Stomach (tissue), 19 donors: ENCODE measurements at places on chromosomes 16 and 17.

GRCh38 chr16:80006241-80007215 is 406.0 kb upstream of the MAF start:
- H3K4me3 ChIP-seq = no peak overlapping the region
- H3K36me3 ChIP-seq = no peaks in the 10 kb centered on the region
- no peaks in the 10 kb centered on the region for H3K27me3 ChIP-seq
- no peaks in the 10 kb centered on the region for H3K4me1 ChIP-seq

DNA sequence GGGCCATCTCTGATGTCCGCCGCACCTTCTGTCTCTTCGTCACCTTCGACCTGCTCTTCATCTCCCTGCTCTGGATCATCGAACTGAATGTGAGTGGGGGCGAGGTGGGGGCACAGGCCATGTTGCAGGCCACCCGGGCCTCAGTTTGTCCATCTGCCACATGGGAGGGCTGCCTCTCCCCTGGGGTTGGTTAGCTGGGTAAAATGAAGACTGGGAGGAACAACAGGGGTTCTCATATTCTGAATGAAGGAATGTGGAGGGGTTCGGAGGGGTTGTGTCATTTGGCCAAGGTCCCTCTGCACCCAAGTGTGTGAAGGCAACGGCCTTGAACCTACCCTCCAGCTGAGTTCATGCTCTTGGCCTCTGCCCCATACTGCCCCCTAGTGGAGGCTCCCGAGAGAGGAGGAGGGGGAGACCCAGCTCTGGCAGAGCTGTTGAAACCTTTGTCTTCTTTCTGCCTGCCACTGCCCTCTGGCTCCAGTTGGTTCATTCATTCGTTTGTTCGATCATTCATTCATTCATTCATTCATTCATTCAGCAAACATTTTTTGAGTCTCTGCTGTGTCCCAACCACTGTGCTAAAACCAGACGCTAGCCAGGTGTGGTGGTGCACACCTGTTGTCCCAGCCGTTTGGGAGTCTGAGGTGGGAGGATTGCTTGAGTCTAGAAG is 11.4 kb upstream of the TCAP start:
- no peak overlapping the region for H3K4me3 ChIP-seq
- peak; percentile 76 for DNase-seq
- peak overlapping the region; percentile 35 for H3K27ac ChIP-seq
- no peaks in the 10 kb centered on the region for H3K27me3 ChIP-seq
- peaks cover 18% of the 10 kb centered on the region for H3K4me1 ChIP-seq
- peaks cover 53% of the 10 kb centered on the region for H3K36me3 ChIP-seq

DNA sequence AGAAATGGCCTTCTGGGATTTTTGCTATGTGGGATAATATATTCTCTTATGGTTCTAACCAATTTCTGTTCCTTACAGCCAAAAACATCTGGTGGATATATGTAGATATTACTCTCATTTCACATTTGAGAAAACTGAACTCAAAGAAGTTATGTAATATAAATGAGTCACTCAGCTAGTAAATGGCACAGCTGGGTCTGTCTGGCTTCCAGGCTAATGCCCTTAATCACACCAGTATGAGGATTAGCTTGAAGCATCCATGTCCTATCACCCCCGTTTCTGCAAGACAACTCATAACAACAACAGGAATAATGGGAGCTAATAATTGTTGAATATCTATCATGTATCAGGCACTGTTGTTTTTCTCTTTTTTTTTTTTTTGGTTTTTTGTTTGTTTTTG is 34.4 kb upstream of the USP7 start:
- no peaks in the 10 kb centered on the region for H3K27me3 ChIP-seq
- no peaks in the 10 kb centered on the region for H3K36me3 ChIP-seq
- H3K4me1 ChIP-seq = no peaks in the 10 kb centered on the region
- DNase-seq = no peak
- no peak overlapping the region for H3K4me3 ChIP-seq

- H3K4me1 ChIP-seq = peaks cover 7% of the 10 kb centered on the region
- H3K27ac ChIP-seq = no peak overlapping the region
- H3K4me3 ChIP-seq = no peak overlapping the region
- H3K36me3 ChIP-seq = peaks cover 83% of the 10 kb centered on the region
- no peaks in the 10 kb centered on the region for H3K27me3 ChIP-seq
Measured at GRCh38 chr17:17888821-17889220, 52.0 kb upstream of the SREBF1 start.

GRCh38 chr16:53629151-53629550 is 74.5 kb downstream of the RPGRIP1L start:
- no peak overlapping the region for H3K4me3 ChIP-seq
- peaks cover 2% of the 10 kb centered on the region for H3K36me3 ChIP-seq
- no peaks in the 10 kb centered on the region for H3K27me3 ChIP-seq
- no peak for DNase-seq
- no peak overlapping the region for H3K27ac ChIP-seq
- no peaks in the 10 kb centered on the region for H3K4me1 ChIP-seq

- peak overlapping the region; percentile 99 for H3K4me3 ChIP-seq
- peaks cover 50% of the 10 kb centered on the region for H3K4me1 ChIP-seq
- peaks cover 6% of the 10 kb centered on the region for H3K36me3 ChIP-seq
- peak overlapping the region; percentile 99 for H3K27ac ChIP-seq
- DNase-seq = no peak
- H3K27me3 ChIP-seq = no peaks in the 10 kb centered on the region
Measured at GRCh38 chr17:4365628-4366326, 698 bp downstream of the UBE2G1 start.

DNA sequence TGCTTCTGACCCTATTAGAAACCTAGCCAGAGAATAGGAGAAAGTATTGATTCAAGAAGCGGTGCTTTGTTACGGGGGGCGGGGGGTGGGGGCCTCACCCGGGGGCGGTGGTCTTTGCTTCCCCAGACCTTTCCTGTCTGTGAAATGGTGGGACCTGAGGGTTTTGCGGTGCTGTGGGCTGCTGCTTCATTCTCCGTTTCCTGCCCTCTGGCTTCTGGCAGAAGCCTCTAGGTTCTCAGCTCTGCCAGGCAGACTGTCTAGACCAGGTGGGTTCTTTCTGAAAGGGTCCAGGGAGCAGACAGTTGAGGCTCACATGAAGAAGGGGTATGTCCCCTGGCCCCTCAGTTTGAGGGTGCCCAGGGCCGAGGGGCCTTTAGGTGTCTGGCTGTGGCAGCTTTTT is 14.0 kb downstream of the GSE1 start:
- no peaks in the 10 kb centered on the region for H3K27me3 ChIP-seq
- DNase-seq = no peak
- peaks cover 80% of the 10 kb centered on the region for H3K4me1 ChIP-seq
- H3K27ac ChIP-seq = no peak overlapping the region
- H3K4me3 ChIP-seq = no peak overlapping the region

DNA sequence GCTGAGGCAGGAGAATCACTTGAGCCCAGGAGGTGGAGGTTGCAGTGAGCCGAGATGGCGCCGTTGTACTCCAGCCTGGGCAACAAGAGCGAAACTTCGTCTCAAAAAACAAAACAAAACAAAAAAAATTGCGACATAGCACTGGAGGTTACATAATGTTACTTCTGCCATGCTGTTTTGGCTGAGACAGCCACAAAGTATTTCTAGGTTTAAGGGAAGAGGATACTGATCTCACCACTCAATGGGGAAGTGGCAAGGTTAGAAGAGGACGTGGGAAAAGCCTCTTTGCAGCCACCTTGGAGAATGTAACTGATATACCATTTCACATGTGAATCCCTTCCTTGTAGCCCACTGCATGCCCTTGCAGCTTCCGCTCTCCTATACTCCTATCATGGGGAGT is 131.2 kb upstream of the NLRP1 start:
- no peak for DNase-seq
- no peaks in the 10 kb centered on the region for H3K4me1 ChIP-seq
- H3K4me3 ChIP-seq = no peak overlapping the region
- H3K27ac ChIP-seq = no peak overlapping the region
- peaks cover 87% of the 10 kb centered on the region for H3K27me3 ChIP-seq
